ENCODE measurements at places on chromosomes 3 and 15.

DNA sequence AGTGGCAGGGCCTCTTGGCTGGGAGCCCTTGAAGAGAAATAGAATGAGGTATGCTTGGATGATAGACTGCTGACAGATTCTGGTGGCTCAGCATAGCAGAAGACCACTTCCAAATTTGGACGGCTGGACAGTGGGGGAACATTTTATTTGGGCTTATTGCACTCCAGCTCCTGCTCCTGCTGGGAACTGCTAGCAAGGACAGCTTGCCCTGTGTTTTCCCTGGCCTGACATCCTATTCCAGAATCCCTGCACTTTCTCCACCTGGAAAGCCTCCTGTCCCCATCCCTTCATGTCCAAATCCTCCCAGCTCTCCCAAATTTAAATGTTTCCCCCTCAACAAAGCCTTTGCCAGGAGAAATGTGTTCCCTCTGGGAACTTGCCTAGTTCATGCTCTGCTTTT, 9.8 kb upstream of the COLQ start:
- no peak for DNase-seq

DNA sequence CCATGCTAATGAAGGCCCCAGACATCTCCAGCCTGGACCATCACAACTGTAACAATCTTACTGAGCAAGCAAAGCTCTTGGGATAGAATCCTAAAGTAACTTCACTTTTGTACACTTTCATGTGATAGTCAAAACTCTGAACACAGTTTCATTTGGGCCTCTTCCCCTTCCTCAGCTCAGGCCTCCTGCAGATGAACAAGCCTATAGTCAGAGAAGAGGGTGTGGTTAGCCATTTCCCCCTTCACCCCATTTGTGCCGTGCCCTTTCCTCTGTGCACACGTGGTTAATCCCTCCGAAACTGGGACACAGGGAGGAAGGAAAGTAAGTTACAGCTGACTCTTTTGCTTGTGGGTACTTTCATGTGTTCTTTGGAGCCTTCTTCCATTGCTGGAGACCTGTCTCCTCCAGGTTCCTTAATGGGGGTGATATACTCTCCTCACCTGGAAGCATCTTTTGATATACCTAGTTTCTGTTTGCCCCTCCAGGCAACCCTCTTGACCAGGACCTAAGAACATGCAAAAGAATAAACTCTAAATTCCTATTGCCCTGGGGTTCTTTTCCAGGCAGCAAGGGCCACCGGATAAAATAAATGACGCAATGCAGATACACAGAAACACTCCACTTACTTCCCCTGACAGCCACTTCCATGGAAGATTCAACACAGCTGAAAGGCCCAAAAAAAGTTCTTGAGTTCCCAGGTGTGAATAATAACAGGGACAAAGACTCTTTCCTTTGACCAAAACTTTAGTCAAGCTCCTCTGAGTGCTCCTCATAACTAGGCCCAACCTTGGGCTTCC, 29.6 kb upstream of the CSTA start:
- peak; percentile 3 for DNase-seq

GRCh38 chr3:16319307-16319706, 54.3 kb downstream of the OXNAD1 start:
- no peak for DNase-seq

DNA sequence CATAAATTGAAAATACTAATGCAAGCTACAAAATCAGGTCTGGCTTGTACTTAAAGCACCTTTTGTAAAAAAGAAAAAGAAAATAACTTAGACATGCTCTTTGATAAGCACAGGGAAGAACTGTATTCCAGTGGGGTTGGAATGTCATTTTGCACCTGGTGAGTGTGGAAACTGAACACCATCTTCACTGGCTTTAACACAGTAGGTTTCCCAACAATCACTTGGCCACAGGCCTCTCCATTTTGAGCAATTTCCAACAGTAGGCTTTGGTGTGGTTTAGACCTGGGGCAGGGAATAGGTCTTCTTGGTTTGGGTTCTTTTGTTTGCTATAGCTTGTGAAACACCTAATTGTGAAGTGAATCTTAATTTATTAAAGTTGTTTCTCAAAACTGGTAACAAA, 18.9 kb downstream of the PDZRN3 start:
- no peak for DNase-seq

Data from muscle of arm (tissue), 14 donors.